Adipocyte (in vitro differentiated cells): ENCODE measurements at places on chromosomes 5 and 9.

DNA sequence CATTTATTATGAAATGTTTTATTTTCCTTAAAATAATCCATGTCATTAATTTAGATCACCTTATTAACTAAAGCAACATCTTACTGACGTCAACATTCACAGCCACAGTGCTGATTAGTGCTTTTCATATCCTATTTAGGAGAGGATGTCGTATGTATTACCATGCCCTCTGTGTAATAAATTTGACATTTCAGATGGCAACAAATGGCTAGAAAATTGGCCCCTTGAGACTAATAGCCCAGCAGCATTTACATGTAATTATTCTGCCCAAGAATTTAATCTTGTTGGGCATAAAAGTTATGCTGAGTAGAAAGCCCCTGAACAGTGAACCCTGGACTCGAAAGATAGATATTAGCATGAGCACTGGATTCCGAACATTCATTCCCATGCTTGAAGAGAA, 391.2 kb downstream of the PRELID2 start:
- no peak for DNase-seq

DNA sequence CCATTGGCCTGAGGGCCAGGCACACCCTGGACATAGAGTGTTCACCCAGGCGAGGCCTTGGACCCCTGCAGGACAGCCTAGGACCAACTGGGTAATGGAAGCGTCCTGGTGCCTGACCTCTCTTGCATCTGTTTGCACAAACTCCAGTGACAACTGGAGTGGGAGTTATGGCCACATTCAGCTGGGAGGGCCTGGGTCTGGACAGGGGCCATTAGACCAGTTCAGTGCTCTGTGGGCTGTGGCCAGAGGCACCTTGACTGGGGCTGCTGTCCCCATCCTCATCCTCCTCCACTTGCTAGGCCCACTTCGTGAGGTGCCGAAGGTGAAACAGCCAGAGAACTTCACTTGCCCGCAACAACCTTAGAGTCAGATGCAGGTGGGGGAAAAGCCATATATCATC, 372.7 kb upstream of the IRX1 start:
- DNase-seq = no peak

GRCh38 chr5:40089269-40089668, 590.4 kb upstream of the PTGER4 start:
- no peak for DNase-seq

DNA sequence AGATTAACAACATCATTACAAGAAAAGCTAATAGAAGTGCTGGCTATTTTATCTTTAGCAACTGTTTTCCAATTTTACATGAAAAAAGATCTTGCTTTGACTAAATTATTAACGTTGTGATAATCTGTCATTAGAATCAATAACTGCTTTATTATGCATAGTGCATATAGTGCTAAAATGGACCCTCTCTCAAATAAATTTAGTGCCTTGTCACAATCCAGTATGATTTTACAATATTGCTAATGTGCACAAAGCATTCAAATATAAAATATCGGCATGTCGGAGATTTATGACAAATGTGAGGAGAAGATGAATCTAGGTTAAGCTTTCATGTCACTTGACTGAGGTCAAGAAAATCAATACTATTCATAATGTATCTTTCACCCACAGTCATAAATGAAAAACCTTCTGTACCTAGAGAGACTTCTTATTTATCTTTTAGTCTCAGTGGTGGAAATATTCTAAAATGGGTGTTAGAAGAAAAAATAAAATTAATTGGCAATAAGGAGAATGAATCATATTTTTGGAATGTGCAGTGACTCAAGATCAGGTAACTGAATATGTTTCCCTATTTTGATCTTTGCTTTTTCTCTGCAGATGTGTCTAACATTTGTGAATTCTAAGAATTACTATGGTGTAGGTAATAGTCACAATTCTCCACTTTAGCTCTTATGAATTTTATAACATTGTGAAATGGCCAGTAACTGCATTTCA, 672.9 kb upstream of the GRAMD2B start:
- DNase-seq = no peak

GRCh38 chr5:33633699-33634098, 192.9 kb downstream of the TARS1 start:
- no peak for DNase-seq

DNA sequence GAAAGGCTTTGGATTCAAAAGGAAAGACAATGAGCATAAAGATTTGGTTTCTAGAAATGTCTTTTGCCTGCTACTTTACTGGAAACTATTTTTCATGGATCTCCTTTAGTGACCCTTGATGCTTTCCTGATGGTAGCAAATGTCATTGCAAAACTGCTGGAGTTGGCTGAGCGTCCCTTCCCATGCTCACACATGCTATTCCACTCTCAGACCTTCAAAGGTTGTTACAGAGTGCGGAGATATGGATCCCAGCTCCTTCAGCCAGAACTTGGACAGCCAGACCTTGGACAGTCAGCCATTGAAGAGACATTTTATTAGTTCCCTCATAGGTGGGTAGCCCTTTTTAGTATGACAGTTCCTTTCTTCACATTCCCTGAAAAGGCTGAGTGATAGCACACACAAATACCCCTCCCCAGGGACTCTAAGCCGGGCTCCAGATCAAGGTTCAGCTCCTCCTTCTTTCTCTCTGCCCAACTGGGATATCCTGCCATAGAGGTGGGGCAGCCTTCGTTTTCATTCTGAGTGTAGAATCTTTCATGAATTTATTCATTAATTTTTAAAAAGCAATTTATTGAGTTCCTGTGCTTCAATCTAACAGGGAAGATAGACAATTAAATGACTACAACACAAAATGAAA, 153.3 kb upstream of the SLC44A1 start:
- no peak for DNase-seq

- no peak for DNase-seq
These were observed 571.9 kb upstream of the BRINP1 start for GRCh38 chr9:119941091-119941490.

GRCh38 chr5:140603734-140604133, 29.2 kb downstream of the CD14 start:
- DNase-seq = no peak

- no peak for DNase-seq
These were observed 33.3 kb downstream of the PIP5K1B start for GRCh38 chr9:68738358-68738757.
